ENCODE measurements at places on chromosomes 16 and 17.

GRCh38 chr16:89408315-89408714 is 82.0 kb downstream of the ANKRD11 start:
- DNase-seq: no peak

DNA sequence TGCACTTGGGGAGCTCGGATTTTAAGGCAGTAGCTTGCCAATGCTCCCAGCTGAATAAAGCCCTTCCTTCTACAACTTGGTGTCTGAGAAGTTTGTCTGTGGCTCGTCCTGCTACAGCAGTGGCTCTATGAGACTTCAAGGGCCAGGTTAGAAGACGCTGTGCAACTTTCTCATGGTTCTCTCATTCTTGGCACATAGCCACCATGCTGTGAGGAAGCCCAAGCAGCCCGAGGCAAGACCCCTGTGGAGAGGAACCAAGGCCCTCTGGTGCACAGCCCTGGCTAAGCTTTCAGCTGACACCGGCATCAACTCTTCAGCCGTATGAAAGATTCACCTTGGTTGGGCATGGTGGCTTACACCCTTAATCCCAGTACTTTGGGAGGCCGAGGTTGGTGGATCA is 116.9 kb upstream of the EEF2KMT start:
- DNase-seq: no peak

DNA sequence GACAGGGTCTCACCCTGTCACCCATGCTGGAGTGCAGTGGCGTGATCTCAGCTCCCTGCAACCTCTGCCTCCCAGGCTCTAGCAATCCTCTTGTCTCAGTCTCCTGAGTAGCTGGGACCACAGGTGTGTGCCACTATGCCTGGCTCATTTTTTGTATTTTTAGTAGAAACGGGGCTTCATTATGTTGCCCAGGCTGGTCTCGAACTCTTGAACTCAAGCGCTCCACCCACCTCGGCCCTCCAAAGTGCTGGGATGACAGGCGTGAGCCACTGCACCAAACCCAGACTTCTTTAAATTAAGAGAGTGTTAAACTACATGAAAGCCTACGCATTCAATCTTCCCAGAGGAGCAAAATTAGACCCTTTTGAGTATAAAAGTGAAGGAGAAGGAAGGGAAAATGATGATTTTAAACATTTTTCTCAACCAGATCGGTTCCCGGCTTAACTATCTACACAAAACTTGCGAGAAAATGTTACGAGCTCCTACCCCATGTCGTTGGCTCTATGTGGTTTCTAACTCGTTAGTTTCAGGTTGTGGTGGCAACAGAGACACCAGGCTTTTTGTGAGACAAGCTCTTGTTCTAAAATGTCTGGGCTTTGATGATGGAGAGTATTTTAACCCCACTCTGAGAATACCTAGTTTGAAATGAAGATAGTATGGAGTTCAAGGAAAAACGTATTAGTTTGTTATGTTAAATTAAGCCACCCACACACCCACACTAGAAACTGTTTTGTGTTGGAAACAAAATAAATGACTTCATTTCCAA is 26.3 kb downstream of the STAT5B start:
- DNase-seq: no peak

- peak; percentile 39 for DNase-seq
Observed at GRCh38 chr16:29310852-29311314, 95.6 kb downstream of the NPIPB11 start.

- DNase-seq: peak; percentile 13
Observed at GRCh38 chr17:7307686-7308624, 527 bp downstream of the EIF5A start.

DNA sequence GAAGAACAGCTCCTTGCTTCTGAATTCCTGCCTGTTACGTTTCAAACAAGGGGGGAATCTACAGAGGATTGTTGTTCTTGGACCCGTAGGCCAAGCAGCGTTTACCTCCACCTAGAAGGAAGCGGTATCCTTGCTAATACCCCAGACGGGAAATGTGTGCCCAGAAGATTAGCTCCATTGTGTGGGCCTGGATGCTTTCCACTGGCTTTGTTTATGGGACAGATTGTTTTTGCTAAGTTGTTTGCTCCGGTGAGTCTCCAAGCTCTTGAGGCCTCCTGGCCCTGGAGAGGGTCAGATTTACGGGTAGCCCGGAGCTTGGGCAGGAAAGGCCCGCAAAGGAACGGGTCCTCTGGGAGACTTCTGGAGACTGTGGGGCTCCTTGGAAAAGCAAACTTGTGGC is 28.4 kb upstream of the MRTFB start:
- DNase-seq: no peak

DNA sequence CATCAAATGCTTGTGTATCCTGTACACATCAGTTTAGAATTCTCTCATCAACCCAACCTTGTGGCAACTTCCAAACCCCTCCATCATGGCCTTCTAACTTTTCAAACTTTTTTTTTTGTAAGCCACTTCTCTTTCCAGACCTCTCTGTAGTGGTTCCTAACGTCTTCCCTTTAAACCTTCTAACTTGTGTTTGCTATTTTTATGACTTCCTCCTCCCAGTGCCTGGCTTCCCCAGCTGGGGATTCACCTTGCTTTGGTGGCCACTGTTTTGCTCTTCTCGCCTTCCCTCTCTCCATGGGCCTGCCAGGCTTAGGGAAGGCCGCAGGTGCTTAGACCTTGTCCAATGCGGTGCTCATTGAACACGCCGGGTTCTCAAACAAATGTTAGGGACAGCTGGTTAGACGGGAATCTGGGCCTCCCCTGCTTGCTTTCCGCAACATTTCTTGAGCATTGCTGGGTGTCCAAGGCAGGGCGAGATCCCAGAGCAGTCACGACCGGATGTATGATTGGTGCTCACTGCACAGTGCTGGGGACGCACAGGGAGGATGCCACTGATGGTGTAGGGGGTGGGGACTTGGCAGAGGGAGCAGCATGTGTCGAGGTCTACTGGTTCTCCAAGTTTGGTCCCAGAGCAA is 1.1 kb upstream of the XYLT2 start:
- no peak for DNase-seq

DNA sequence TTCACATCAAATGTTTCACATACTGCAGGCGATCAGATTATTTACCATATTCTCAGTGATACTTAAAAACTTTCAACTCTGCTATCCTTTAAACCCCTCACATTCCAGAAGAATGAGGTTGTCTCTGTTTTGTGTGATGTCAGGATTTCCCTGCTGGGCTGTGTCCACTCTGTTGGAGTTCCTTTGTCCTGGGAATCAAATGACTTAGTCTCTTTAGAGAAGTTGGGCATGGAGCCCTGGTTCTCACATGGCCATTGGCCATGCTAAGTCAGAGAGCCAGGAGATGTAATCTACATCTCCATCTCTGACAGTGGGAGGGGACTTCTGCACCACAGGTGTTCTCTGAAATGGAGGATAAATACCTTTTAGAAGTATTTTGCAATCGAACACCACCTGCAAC is 205.1 kb upstream of the MAF start:
- DNase-seq: no peak

- DNase-seq: no peak
Observed at GRCh38 chr16:53642094-53642493, 61.6 kb downstream of the RPGRIP1L start.

GRCh38 chr17:1766382-1767135 is 4.7 kb downstream of the SERPINF1 start:
- DNase-seq: no peak

- no peak for DNase-seq
Observed at GRCh38 chr17:75810216-75810615, 25.6 kb downstream of the UNK start.

- DNase-seq: no peak
Observed at GRCh38 chr17:28530926-28531325, 21.5 kb downstream of the UNC119 start.

DNA sequence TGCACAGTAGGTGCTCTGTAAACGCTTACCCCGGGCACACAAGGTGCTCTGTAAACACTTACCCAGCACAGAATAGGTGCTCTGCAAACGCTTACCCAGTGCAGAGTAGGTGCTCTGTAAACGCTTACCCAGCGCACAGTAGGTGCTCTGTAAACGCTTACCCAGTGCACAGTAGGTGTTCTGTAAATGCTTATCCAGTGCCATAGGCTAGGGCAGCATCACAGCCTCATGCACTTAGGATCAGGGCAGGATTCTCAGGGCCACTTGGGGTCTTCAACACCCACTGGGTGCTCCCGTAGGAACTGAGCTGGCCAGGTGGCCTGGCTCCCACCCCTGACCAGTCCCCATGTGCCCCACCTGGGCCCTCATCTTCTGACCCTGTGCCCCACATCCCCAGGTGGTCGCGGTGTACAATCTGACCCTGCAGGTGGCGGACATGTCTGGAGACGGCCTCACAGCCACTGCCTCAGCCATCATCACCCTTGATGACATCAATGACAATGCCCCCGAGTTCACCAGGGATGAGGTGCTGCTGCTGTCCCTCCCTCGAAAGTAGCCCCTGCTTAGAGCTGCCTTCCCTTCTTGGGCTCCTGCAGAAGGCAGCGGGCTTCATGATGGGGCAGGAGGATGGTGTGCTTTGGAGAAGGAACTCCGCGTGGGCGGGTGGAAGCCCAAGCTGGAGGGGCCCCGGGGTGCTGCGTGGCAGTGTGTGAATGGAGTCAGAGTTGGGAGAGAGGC is 13.1 kb downstream of the SLC22A31 start:
- no peak for DNase-seq

- no peak for DNase-seq
Observed at GRCh38 chr17:81720267-81721071, 8.4 kb downstream of the SLC25A10 start.

DNA sequence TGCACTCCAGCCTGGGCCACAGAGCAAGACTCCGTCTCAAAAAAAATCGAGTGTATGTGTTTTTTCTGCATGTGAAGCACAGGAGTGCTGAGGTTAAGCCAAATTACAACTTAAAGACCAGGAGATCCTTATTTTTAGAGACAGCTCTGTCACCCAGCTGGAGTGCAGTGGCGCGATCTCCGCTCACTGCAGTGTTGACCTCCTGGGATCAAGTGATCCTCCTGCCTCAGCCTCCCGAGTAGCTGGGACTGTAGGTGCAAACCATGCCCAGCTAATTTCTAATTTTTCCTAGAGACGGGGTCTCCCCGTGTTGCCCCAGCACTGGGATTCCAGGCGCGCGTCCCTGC is 7.5 kb upstream of the PPP1R27 start:
- DNase-seq: no peak

- DNase-seq: no peak
Observed at GRCh38 chr17:61453566-61454380, 1.6 kb downstream of the TBX4 start.

DNA sequence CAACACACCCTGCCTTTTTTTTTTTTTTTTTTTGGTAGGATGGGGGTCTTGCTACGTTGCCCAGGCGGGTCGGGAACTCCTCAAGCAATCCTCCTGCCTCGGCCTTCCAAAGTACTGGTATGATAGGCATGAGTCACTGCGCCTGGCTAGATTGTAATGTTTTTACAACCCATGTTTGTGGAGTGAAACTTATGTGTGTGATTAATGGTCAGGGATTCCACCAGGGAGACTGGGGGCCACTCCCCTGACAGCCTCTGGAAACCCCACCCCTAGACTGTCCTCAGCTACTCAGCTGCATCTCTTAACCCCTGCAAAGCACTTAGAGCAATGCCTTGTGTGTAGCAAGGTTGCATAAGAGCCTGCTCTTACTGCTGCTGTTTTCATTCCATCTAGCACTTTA is 220.5 kb downstream of the PARN start:
- DNase-seq: peak; percentile 96

- no peak for DNase-seq
Observed at GRCh38 chr16:30895627-30896260, 670 bp upstream of the CTF1 start.

GRCh38 chr17:53186001-53186400 is 636.7 kb upstream of the KIF2B start:
- DNase-seq: no peak

GRCh38 chr16:68469796-68470460 is 21.6 kb upstream of the SMPD3 start:
- no peak for DNase-seq

- no peak for DNase-seq
Observed at GRCh38 chr16:50190292-50190691, 37.2 kb downstream of the TENT4B start.

DNA sequence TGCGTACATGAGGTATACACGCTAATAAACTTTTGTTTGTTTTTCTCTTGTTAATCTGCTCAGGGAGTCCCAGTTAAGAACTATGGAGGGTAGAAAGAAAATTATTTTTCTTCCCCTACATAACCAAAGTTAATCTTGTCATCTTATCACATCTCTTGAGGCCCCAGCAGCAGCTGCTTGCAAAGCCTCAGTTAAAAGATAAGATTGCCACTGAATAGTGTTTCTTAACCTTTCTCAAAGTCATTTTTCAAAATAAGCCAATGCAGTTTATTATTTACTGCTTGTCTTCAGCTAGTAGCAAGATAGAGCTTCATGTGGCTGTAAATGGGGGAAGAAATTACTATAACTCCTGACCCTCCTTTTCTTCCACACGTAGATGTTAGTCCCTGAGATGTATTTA is 21.5 kb upstream of the APOH start:
- DNase-seq: no peak

DNA sequence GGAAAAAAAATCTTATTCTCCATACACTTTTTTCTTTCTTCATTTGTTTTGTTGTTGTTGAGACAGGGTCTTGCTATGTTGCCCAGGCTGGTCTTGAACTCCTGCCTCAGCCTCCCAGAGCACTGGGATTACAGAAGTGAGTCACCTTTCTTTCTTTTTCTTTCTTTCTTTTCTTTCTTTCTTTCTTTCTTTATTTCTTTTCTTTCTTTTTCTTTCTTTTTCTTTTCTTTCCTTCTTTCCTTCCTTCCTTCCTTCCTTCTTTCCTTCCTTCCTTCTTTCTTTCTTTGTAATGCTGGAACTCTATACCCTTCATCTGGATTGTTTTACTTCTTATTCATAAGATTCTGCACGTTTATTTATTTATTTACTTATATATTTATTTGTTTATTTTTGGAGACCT is 94.5 kb upstream of the TNRC6A start:
- no peak for DNase-seq

DNA sequence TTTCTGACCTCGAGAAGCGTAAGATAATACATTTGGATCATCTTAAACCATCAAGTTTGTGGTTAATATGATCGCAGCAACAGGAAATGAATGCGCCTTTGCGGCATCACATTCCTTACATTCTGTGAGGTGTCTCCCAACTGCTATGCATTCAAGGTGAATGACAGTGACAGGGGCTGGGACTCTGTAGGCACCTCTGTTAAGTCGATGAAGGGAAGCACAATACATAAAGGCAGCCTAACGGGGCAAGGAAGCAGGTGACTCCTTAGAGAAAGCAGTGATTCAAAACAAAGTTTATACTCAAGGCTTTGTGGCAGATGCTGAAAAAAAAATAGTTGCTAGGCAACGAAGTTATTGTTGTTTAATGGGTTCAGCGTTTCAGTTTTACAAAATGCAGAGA is 21.6 kb upstream of the EVPL start:
- DNase-seq: no peak

DNA sequence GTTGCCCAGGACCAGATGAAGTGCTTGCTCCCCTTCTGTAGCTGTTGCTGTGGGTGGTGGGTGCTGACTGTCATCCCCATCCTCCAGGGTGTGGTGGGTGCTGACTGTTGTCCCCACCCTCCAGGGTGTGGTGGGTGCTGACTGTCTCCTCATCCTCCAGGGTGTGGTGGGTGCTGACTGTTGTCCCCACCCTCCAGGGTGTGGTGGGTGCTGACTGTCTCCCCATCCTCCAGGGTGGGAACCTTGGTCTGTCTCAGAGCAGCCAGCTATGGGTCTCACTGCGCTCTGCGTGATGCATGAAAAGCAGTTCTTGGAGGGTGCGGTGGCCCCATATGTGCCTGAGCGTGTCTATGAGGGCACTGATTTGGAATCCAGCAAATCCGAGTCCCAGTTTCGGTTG is 163.8 kb downstream of the RPTOR start:
- no peak for DNase-seq

- no peak for DNase-seq
Observed at GRCh38 chr16:73339821-73340220, 291.9 kb upstream of the ZFHX3 start.

All from stromal cell of bone marrow (primary cell).